ENCODE measurements at places on chromosomes 2 and 18.

DNA sequence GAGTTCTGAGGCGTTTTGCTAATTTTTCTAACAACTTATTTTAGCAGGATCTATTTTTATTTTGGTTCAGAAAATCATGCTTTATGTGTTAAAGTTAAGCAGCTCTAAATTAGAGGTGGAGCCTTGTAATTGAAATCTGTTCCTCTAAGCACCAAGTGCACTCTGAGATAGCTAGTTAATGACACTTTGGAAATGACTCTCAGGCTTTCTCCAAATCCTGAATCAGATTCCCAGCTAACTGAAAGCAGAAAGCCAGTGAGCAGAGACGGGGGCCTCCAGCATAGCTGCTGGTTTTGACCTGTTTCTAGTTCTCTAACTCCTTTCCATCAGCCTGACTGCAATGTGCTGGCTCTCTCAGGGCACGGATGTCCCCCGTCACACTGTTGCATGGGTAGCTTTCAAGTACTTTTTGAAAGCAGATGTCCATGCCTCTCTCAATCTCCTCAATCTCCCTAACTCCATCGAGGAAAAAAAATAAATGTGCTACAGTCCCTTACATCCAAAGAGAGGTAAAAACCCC is 326.5 kb downstream of the SATB2 start:
- no peak for DNase-seq

DNA sequence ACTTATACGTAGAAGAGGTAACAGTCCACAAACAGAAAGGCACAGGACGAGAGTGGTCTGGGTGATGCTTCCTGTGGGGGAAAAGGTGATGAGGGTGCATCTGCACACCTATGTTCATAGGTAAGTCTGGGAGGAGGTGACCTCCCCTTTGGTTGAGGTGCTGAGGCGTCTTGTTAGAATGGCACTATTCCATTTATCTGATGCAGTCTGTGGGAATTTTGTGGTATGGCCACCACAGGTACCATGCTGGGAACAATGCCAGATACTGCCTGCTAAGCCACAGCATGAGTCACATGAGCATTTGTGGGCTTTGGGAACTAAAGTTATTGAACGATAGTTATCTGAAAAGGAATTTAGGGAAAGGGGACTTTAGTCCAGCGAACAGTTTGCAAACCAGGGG is 27.9 kb downstream of the IL37 start:
- no peak for DNase-seq

DNA sequence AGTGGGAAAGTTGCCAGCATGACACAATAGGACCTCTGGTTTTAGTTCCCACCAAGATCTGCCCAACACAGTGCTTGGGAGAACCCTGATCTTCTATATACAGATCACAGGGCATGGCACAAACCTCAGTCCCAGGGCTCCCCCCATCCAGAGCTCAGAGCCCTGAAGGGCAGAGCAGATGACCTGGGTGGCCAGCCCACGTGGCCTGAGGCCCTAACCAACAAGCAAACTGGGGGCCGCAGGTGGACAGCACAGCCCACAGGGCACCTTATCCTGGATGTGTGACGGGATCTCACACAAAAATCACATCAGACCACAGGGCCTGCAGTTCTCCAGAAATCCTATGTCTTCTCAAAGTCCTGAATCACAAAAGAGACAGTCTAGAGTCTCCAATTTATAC is 34.7 kb downstream of the CRACDL start:
- DNase-seq, result no peak

DNA sequence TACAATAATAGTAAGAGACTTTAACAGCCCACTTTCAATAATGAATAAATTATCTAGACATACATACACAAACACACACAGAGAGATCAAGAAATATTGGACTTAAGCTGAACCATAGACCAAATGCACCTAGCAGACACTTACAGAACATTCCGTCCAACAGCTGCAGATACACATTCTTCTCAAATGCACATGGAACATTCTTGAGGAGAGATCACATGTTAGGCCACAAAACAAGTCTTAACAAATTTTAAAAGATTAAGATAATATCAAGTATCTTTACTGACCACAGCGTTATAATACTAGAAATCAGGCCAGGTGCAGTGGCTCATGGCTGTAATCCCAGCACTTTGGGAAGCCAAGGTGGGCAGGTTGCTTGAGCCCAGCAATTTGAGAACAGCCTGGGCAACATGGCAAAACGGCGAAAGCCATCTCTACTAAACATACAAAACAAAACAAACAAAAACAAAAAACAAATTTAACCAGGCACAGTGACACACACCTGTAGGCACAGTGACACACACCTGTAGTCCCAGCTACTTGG is 7.4 kb downstream of the CERKL start:
- no peak for DNase-seq

- no peak for DNase-seq
These were observed 40.5 kb downstream of the CAVIN2 start for GRCh38 chr2:191806396-191806795.

GRCh38 chr18:54904581-54904980 is 54.7 kb downstream of the CCDC68 start:
- no peak for DNase-seq

DNA sequence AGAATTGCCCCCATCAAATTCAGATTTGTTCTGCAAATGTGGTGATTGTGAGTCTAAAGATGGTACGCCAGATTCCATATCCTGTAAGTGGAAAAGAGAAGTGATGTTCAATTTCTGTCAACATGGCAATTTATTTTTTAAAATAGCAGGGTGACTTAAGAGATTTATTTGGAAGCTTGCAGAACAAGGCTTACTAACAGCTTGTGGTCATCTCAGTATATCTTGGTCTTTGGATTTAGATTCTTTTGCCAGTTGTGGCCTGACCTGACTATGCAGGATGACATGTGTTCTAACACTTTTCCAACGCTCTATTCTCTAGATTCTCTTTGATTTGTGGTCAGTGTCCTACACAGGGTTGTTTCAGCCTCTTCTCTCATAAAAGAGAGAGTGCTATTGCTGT is 74.4 kb downstream of the MAP3K20 start:
- no peak for DNase-seq

DNA sequence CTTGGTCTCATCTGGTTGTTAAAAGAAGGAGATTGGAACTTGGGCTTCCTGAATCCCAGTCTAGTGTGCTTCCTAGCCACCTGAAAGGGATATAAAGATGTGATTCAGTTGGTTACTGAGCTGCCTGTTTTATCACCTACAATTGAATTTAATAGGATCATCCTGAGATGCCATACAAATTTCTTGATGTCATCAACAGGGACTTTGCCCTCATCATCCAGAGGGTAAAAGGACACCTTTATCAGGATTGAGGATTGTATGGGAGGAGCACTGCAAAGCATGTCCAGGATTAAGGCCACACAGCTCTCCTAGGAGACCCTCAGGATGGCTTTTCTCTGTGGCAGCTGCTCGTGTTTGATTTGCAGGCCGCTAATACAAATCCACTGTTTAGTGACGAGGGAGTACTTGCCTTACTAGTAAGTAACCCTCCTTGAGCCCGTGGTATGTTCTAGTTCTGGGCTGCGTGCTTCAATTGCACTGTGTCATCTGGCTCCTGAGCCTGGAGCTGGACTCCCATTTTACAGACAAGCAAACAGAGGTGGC is 28.6 kb downstream of the SH3RF3 start:
- no peak for DNase-seq

DNA sequence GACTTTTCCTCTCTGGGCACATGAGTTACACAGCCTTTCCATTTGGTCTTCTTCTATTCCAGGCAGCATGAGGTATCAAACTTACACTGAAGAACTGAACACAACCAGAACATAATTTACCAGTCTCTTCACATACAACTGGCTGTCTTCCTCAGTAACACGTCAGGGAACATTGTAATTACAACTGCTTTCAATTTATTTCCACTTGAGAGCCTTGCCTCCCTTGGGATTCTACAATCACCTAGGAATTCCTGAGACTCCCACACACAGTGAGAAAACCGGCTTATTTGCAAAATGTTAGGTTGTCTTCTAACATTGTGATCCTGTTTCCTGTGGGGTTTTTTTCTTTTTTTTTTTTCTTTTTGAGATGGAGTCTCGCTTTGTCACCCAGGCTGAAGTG is 149.9 kb downstream of the TMX3 start:
- no peak for DNase-seq

- no peak for DNase-seq
These were observed 51.6 kb upstream of the KYNU start for GRCh38 chr2:142825861-142826260.

DNA sequence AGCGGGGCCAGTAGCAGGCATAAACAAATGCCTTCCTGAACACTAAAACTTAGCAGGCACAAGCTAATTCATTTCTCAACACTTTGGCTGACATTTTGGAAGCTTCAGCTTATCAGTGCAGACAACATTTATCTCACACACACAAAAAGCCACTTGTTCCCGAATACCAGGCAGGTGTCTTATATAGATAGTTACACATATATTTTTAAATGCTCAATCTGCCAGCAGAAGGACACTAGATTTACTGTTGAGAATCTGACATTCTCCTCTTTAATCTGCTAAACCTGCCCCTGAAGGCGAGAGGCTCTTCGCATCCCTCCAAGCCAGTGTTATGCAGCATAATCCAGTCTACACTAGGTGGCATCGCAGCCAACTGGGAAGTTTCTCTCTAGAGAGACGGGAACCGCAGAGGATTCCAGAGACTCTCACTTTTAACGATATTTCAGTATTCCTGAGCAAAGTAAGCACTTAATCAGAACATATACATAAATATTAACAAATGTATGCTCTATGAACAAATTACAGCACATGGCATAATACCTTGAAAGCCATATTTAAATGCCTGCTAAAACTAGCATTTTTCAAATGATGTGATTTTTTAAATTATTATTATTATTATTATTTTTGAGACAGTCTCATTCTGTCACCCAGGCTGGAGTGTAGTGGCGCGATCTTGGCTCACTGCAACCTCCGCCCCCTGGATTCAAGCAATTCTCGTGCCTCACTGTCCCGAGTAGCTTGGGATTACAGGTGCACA is 90.2 kb upstream of the SCG2 start:
- no peak for DNase-seq

- no peak for DNase-seq
These were observed 41.1 kb downstream of the PLEKHB2 start for GRCh38 chr2:131146231-131146630.

DNA sequence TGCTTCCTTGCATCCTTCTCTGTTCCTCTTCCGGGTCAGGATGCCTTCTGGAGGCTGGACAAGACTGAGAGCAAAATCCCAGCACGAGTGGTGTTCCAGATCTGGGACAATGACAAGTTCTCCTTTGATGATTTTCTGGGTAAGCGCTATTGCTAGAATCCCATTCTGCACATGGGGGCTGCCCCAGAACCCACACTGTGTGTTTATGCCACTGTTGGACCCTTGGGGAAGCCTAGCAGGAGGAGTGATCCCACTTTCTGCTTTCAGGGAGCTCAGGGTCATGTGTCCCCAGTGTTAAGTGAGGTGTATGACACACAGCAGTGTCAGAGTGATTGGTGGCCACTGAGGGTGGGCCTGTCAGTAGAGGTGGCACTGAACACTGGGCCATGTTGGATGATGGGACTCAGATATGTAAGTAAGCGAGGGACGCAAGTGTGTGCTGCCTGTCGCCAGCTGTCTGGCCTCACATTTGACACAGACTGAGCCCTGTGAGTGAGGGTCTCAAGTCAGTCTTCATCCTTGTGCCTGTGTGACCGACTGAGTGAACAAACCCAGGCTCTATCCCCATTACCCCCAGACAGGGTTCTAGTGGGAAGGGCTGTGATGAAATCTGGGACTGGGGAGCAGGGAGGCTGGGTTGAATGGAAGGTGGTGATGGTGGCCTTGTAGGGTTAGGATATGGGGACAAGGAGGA is 220.9 kb downstream of the DYSF start:
- DNase-seq, result no peak

GRCh38 chr2:229761663-229762062 is 47.3 kb upstream of the DNER start:
- DNase-seq, result no peak

- DNase-seq, result no peak
These were observed 124.3 kb downstream of the GLI2 start for GRCh38 chr2:120859814-120860578.

- DNase-seq, result no peak
These were observed 31.8 kb downstream of the NCK2 start for GRCh38 chr2:105776560-105776928.

- DNase-seq, result no peak
These were observed 697 bp downstream of the LGALSL start for GRCh38 chr2:64454386-64455332.

Measured in stimulated activated CD4-positive, alpha-beta T cell treated with anti-CD3 and anti-CD28 coated beads, TNF-alpha, amount 100 ng/mL, for 1 hour (primary cell).